IMR-90 (cell line): ENCODE measurements at places on chromosomes 16 and 17. TPM values are rescaled to one million over a fixed set of nuclear protein-coding genes. Genes with fewer than 3 reads are reported as not detected.

GRCh38 chr16:65919986-65920376 is 446.5 kb upstream of the CDH5 start:
- no peak for DNase-seq

KRT31 gene
- not detected in 2 replicates for total RNA-seq

TPSG1 gene
- not detected in 2 replicates for total RNA-seq

- DNase-seq = peak; percentile 54
Measured at GRCh38 chr17:62882878-62883277, 74.8 kb upstream of the MARCHF10 start.

GRCh38 chr17:40474419-40475002 is 26.9 kb downstream of the TNS4 start:
- DNase-seq = no peak

GRCh38 chr17:61331178-61331577 is 68.5 kb upstream of the TBX2 start:
- DNase-seq = no peak

OTOA gene
- not detected in 2 replicates for total RNA-seq

DNA sequence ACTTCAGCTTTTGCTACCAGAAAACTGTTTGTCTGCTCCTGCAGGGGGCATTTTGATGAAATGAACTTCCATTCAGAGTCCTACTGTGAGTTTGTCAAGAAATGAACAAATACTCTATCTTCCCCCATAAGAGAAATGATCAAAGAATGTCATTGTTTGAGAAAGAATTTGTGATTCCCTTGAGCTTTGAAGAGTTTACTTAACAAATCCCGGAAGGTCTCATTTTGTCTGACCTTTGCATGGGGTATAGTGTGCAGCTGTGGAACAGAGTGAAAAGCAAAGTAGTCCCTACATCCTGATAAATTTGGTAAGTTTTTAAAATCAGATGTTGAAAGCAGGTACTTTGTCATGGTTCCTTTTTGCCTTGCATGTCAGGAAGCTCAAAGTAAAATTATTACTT is 178.0 kb downstream of the ABCC12 start:
- DNase-seq = no peak
